Kidney (tissue), 22 donors: ENCODE measurements at places on chromosomes 2 and 18. TPM values are rescaled to one million over a fixed set of nuclear protein-coding genes. Genes with fewer than 3 reads are reported as not detected.

The CABLES1 gene
- 40.5 TPM for total RNA-seq

The NFATC1 gene
- total RNA-seq = 17.2 TPM

The STPG4 gene
- total RNA-seq = not detected

The LHCGR gene
- not detected for total RNA-seq

The CCL20 gene
- 2.7 TPM for total RNA-seq

- no peak for DNase-seq
These were observed 4.0 kb upstream of the DGUOK start for GRCh38 chr2:73922681-73923080.

DNA sequence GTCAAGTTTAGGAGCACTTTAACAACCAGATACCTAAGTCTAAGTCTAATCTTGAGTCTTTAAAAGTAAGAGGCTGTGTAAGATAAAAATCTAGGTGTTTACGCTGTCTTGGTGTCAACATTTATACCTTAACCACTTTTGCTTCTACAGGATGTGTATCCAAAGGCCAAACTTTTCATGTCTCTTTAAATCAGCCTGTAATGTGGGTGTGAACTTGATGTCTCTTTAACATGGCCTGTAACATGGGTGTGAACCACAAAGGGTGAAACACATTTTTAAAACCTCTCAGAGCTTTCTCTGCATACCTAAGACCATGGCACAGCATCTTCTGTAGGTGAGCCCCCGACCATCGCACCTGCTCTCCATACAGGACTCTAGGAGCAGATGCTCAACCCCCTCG lies 40.4 kb downstream of the SH3YL1 start:
- DNase-seq = no peak

DNA sequence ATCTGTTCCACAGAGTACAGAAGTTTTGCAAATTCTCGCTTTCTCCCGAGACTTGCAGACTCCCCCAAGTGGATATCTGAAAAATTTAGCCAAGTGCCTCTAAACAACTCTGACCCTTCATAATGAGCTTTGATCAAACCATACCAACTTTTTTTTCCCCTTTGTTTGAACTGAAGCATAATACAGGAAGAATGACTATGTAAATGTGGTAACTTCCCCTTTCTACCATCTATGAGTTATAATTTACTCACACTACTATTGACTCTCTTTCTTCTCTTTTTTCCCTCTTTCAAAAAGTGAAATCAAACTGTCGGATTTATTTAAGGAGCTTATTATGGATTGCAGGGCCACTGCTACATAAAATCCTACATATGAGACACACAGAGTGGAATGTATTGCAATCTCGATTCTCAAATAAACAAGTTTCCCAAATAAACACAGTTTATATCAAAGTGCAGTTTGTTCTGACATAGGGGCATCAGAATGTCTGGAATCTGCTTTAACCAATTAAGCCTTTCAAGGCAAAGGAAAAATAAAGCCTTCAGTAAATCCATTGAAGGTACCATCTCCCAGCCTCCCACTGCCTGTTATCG lies 1.4 kb upstream of the ZNF804A start:
- DNase-seq = no peak

DNA sequence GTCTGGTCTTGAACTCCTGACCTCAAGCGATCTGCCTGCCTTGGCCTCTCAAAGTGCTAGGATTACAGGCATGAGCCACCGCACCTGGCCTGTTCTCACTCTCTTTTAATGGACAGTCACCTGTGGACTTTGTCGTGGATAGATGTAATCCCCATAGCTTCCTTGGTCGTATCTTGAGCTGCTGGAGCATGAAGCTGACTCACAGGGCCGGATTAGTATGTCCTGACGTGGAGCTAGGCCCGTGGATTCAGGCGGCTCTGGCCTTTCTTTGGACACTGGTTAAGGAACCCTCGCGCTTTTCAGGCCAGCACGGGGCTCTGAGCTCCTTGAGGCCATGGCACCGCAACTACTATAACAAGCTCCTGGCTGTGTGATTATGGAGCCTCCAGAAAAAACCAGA lies 27.5 kb upstream of the GBX2 start:
- DNase-seq = no peak

- DNase-seq = no peak
These were observed 64.8 kb downstream of the ST3GAL5 start for GRCh38 chr2:85823951-85824350.

DNA sequence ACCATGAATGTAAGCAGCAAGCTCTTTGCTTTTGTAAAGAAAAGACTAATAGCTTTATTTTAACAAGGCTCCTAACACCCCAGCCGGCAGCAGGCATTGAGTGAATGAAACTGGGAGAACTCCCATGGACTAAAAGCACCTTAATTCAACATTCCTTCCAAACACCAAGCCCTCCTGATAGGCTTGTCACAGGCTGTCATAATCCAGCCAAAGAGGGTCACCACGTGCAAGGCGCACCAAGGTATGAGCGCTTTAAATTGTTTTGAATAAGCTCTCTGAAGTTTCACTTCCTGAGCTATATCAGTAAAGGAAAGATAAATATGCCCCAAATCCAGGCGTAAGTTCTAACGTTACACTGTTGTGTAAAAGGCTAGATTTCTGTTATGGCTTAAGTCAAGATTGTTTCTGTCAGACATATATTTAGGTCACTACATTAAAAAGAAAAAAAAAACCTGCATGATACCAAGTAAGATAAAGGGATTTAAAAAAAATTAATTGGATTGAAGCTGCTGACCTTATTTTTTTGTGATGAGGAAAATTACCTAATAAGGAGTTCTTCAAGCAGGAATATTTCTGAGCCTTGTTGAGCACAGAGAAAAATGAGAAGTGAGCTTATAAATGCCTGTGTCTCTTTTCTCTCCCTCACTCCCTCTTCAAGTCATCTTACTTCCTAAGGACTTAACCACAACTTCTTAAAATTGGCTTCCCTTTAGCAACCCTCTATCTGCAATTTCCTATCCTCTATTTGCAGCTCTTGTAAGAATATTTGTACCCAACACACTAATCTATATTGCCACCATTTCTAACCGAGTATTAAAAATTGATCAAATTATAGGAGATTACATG lies 136.1 kb upstream of the NRP2 start:
- DNase-seq = no peak

DNA sequence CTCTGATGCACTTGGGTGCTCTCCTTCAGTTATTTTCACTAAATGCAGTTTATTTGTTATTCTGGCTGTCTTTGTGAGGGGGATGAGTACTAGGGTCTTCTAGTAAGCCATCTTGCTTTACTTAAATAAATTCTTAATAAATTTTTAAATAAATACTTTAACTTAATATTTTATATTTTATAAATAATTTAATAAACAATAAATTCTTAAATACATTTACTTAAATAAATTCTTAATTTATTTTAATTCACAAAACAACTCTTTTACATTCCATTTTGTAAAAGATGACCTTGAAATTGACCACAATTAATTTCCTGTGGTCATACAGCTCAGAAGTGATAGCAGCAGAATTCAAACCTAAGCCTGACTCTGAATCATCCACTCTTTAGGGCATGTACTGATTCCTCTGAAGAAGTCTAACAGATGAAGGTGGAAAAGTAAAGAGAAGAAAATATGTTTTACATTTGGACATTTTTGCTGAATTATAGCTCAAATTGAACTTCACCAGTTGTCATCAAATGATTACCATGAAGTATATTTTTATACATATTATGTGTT lies 28.8 kb downstream of the MYL1 start:
- DNase-seq = no peak

- no peak for DNase-seq
These were observed 8.4 kb downstream of the TGIF1 start for GRCh38 chr18:3458378-3458777.

DNA sequence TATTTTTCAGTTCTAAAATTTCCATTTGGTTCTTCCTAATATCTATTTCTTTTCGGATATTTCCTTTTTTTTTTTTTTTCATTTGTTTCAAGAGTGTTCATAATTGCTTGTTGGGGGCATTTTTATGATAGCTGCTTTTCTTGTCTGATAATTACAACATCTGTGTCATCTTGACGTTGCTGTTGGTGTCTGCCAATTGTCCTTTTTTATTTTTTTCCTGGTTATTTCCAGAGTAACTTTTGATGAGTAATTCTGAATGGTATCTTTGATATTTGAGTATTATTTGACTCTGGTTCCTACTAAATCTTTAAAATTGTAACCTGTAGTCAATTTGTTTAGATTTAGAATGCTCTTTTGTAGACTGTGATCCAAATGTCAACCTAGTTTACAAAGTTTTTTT lies 51.3 kb upstream of the CHRNA1 start:
- DNase-seq = no peak

DNA sequence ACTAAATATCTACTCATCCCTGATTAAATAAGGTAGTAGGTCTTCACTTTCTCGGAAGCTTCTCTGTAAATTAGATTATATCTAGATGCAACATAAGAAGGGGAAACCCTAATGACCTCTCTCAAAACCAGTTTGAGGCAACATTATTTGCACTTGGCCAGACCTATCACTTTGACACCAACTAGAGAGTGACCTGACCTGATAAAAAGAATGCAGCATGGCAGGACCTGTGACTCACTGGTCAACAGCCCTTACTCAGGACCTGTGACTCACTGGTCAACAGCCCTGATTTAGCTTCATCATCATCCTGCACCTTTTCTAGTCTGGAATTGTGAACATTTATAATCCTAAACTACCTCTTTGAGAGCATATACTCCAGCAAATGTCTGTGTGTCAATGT lies 1957.7 kb upstream of the CELF4 start:
- no peak for DNase-seq

- no peak for DNase-seq
These were observed 1899.8 kb upstream of the PIK3C3 start for GRCh38 chr18:40055262-40055661.

GRCh38 chr18:48408727-48409590 lies at the start of gene ZBTB7C:
ZBTB7C (minus strand) TSS chr18:48409383.
- DNase-seq = peak; percentile 46

- DNase-seq = no peak
These were observed 53.5 kb downstream of the VSNL1 start for GRCh38 chr2:17593841-17594491.

- no peak for DNase-seq
These were observed 80.8 kb downstream of the COLEC12 start for GRCh38 chr18:419541-420175.

DNA sequence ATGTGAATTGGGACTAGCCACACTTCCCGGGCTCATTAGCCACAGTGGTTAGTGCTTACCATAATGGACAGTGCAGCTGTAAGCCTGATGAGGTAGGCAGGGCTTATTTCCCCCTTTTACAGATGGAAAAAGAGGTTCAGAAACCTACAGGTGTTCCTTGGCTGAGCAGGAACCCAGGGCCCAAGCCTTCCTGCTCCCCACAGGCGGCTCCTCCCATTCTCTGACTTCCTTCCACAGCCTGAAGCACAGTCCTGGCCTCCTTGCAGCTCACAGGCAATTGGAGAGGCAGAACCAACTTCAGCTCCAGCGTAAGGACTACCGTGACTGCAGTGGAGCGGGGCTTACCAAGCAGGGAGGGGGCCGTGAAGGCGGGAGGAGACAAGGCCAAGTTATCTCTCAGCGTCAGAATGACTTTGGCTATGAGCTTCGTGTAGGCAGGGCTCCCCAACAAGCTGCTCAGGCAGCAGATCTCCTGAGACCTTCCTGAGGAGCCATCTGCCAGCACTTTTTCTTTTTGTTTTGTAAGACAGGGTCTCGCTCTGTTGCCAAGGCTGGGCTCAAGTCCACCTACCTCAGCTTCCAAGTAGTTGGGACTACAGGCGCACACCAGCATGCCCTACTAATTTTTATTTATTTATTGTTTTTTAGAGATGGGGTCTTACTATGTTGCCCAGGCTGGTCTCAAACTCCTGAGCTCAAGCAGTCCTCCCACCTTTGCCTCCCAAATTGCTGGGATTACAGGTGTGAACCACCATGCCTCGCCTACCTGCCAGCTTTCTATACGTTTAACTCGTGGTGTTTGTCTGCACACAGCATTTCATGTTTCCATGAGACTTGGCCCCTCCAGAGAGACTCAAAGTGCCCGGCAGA lies 34.2 kb upstream of the NT5DC4 start:
- DNase-seq = no peak

DNA sequence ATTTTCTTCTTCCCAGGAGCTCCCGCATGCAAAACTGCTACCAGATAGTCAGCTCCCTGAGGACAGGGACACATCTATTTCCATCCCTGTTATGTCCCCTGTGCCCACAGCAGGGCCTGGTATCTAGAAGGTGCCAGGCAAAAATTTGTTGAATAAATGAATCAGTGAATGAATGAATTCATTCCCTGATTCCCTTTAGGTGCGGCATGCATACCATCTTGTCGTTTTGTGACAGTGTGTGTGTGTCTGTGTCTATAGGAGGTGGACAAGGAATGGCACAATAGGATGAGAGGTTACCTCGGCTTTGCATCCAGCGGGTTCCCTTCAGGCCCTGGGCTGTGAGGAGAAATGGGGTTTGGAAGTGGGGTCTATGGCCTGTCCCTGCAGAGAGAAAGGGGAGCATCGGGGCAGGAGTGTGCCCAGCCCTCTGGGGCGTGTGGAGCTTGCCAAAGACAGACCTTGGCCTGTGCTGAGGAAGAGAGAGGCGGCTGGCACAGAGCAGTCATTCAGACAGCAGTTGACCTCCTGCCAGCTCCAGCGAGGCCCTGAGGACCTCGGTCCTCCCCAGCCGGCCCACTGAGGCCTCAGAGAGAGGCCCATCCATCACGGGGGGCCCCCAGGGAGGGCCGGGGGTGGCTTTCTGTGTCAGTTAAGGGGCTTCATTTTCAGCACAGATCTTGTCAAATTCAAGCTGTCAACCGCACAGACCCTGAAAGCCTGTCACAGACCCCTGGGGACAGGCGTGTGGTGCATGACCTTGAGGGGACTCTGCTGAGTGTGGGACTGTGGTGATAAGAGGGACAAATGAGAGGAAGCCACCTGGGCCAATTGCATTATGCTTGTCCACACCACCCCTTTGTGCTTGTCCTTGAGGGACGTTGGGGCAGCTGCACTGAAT lies 125.9 kb upstream of the CXCR4 start:
- no peak for DNase-seq

DNA sequence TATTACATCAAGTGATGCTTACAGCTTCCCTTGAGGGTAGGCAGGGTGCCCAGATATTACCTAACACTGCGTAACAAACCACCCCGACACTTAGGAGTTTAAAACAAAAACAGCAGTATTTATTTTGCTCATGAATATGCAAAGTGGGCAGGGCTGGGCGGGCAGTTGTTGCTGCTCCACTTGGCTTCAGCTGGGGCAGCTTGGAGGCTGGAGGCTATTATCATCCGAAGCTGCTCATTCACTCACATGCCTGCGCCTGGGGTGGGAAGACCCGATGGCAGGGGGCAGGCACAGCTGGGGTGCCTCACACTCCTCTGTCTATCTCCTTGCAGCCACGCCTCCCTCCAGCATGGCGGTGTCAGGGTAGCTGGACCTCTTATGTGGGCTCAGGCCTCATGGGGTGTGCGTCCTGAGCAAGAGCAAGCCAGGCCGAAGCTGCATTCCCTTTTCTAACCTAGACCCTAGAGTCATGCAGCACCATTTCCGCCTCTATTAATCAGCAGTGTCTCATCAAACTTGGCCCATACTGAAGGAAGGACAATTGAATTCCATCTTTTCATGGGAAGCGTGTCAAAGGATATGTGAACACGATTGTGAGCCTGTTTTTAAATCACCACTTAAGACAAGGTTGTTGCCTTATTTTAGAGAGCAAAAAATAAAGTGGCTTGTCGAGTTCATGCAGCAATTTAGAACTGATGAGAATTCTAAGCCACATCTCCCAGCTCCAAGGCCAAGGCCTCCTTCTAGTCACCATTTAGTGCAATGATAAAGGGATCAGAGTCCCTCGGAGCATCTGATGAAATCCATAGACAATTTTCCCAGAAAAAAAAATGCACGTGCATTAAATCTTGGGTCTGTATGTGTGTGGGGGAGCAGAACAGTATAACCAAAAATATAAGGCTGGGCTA lies 54.9 kb downstream of the SDC1 start:
- DNase-seq = no peak
